Fibroblast of the aortic adventitia (primary cell): ENCODE measurements at places on chromosomes 2 and 18.
A peak's percentile ranks its signal among the peaks of the same experiment; 100 is the strongest.

- no peak for DNase-seq
Measured at GRCh38 chr2:22326250-22326649, 1058.7 kb upstream of the KLHL29 start.

DNA sequence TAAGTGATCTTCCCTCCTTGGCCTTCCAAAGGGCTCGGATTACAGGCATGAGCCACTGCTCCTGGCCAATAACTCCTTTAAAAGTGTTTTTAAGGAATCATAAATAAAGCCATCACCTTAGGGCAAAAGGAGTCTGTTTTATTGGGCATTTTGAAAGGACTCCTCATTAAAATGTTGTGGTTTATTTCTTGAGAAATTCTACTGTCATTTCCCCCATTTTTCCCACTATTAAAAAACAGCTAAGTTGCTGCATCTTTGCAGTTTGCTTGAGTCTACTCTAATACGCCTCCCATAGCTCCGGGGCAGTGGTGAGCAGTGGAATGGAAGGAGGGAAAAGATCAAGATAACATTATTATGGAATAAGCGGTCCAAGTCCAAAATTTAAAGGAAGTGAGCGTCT lies 293.2 kb downstream of the PIEZO2 start:
- DNase-seq = no peak

DNA sequence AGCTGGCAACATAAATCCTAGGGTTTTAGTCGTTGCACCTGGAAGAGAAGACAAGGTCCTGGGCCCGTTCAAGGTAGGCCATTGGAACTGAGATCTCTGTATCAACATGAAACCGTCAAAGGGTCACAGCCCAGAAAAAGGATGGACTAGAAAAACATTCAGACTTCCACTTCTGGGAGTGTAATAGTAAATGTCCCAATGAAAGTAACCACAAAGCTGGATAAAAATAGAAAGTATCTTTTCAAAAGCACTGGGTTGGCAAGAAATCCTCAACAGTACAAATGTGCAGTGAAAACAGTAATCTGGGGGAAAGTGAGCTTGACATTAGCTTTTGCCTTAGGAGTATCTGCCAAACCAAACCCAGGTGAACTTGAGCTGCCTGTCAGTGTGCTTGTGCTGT lies 12.9 kb downstream of the CGREF1 start:
- DNase-seq = no peak

GRCh38 chr18:24878289-24878688 lies 417.9 kb downstream of the HRH4 start:
- DNase-seq = peak; percentile 75

GRCh38 chr2:47695800-47696477 lies 87.0 kb upstream of the MSH6 start:
- no peak for DNase-seq

DNA sequence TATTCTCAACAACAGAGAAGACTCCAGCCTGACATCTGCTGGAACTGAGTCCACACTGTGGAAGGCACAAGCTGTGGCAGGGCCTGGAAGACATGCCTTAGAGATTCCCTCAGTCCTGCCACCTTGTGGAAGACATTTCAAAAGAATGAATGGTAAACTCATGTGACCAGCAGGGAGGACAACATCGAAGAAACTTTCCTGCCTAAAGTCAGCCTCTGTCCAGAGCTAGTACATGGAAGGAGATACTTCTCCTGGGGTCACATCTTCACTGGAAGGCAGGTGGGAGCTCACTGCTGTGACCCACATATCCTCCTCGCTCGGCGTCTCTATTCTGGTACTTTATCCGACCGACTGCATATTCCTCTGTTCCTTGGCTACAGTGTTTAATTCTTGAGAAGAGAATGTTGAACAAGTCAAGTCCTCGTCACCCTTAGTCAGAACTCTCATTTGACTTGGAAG lies 59.5 kb downstream of the PUM2 start:
- DNase-seq = peak; percentile 83

GRCh38 chr2:2767837-2768236 lies 436.8 kb upstream of the MYT1L start:
- no peak for DNase-seq

GRCh38 chr2:15890936-15891905 lies 49.1 kb upstream of the MYCN start:
- DNase-seq = no peak

DNA sequence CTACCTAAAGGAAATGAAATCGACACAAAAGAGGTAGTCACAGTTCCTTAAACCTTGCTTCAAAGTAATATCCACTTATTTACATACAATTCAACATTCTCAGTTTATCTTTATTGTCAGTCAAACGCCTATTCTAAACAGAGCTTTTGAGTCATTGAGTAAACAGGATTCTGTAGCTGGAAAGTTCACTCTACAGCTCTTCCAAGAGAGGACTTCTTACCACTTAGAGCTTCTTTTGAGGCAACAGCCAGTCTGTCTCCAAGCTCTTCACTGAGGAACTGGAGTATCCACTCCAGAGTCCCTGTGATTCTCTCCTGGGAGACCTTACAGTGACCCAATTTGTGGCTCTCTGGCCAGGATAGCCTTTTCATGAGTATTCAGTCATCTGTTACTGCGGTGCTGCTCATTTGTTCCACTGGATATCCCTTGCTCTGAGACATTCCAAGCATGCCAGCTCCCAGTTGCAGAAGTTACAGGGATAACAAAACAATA lies 210.9 kb upstream of the OSR1 start:
- peak; percentile 27 for DNase-seq

- DNase-seq = no peak
Measured at GRCh38 chr2:120556911-120557310, 178.8 kb upstream of the GLI2 start.

DNA sequence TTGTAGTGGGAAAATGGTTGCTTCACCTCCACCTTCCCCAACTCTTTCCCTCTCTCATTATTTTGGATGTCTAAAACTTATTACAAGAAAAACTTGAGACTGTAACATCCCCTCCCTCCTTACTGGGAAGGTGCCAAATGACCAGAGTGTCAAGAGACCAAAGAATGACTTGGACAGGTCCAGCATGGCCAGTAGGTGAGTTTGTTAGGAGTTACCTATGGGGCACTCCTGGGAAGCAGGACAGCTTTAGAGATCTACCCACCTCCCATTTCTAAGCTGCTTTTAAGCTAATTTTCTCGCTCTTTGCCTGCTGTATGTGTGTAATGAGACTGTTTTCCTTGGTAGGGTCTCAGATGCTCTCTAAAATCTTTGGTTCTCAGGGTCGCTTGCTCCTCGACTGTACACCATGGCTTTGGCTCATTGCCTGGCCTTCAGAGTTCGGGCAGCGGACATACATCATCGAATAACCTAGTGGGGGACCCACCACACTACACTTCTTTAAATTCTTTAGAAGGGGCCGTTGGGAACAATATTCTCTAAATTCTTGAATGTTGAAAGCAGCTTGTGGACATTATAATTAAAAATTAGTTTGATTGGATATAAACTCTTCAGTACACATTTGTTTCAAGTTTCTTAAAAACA lies 45.2 kb downstream of the SLC30A6 start:
- no peak for DNase-seq

DNA sequence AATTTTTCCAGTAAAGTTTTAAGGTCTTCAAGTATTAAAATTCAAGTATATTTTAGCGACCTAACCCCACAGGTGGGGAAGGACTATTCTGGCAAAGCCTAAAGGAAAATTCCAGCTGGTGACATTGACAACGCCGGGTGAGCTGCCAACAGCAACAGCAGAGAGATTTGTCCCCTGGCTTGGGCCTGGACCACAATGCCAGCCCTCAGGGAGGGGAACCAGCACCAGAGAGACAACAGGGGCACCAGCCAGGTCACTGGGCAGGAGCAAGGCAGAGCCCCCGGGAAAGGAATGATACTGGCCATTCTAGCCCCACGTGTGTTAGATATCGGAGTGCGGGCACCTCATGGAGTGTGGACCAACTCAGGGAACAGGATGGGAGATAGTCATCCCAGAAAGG lies 95.7 kb downstream of the ARMC9 start:
- DNase-seq = no peak

DNA sequence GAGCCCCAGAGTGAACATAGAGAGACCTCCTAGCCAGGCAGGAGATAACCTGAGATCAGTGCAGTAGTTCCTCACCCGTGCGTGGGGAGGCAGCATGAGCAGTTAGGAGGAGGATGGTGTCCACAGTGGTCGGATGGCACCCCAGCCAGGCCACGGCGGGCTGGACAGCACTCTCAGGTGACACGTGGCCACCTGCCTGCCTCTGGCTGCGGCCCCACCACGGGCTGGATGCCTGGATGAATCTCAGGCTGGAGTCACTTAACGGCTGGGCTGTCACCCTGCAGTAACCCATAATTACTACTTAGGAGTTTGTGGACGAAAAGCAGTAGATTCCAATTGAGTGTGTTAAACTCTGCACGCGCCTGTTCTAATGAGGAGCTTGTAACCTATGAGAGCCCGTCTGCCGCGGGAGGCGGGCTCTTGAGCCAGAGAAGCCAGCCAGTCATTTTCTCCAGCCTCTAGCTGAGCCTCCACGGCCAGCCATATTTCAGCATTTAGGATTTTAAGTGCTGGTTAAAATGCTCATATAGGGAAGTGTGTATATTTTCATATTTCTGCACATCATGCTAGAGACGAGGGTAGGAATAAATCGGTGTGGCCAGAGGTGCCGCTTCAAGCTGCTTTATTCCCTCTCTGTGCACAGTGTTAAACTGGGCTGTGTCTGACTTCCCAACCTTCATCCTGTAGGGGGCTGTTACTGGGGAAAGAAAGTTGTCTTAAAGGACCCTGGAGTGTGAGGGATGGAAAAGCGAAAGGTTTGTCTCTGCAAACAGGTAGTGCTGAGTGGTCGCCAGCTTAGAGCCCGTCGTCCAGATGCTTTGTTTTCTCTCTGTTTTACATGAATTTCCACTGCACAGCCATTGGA lies 144.0 kb downstream of the GLI2 start:
- DNase-seq = no peak

DNA sequence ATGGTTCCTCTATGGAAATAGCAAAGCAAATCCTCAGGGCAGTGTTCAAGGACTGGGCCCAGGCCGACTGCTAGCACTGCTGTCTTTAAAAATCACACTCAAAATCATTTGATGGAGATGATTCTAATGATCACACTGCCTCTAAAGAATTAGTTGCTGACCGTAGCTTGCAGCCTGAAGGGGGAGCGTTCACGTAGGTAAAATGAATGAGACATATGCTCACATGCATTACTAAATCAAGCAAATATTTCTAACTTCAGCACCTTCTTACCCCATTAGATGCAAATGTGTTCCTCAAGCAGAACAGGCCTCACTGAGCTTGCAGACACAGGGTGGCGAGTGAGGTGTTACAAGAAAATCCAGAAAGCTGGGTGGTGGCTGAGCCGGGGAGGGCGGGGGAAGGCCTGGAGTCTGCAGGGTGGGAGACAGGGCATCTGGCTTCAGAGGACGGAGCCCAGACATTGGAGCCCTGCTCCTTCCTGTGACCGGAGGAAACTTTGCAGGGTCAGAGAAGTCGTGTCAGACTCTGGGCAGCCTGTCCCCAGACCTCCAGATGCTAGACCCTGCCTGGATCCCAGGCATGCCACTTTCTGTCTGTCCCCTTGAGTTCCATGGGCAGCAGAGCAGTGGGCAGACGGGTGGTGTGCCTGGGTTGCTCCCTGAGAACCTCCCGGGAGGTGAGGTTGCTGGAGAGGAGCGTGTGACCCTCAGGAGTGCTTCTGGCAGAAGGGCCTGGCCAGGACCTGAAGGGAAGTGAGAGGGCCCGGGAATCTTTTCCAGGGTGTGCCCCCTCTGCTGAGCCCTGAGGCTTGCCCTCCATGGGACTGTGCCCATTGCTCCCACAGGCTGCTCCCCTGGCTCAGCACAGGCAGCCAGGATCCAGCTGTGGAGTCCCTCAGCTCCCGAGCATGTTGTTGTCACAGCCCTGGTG lies 7.1 kb upstream of the NPPC start:
- no peak for DNase-seq

DNA sequence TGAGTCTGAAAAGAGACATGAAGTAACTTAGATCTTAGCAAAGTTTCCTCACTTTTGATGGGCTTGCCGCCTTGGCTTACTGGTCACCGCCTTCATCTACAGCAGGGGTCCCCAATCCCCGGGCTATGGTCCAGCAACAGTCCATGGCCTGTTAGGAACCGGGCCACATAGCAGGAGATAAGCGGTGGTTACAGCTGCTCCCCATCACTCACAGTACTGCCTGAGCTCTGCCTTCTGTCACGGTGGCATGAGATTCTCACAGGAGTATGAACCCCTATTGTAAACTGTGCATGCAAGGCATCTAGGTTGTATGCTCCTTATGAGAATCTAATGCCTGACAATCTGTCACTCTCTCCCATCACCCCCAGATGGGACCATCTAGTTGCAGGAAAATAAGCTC lies 72.9 kb downstream of the BIN1 start:
- no peak for DNase-seq

- DNase-seq = peak; percentile 69
Measured at GRCh38 chr2:176642074-176642473, 372.8 kb downstream of the MTX2 start.
